Kasumi-1 (cell line): ENCODE measurements at places on chromosomes 4 and X.

- DNase-seq: no peak
These were observed 203.0 kb upstream of the GEMIN8 start for GRCh38 chrX:14232688-14233087.

DNA sequence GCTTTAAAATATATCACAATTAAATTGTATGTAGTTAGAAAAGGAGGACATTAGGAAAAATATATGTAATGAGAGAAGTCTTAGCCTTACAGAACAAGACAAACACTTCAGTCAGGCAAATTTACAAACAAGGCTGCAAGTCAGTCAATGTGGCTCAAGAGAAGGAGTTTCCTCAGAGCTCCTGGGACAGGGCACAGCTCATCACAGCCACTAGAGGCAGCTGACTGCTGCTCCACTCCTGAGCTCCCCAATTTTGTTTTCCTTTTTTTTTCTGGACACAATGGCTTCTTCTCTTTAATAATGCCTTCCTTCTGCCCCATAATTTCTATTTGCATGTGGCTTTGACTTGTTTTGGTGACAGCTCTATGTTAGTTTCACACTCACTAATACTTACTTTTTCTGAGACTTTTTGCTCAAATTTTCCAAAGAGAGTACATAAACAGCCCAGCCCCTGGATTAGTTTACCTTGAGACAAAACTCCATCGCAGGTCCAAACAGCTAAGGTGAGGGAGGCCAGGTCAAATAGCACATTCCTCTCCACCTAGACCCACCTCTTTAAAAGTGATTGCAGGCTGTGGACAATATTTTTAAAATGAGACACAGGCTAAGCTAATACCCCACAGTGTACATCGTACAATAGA lies 850.4 kb upstream of the FRG1 start:
- DNase-seq: peak; percentile 58

DNA sequence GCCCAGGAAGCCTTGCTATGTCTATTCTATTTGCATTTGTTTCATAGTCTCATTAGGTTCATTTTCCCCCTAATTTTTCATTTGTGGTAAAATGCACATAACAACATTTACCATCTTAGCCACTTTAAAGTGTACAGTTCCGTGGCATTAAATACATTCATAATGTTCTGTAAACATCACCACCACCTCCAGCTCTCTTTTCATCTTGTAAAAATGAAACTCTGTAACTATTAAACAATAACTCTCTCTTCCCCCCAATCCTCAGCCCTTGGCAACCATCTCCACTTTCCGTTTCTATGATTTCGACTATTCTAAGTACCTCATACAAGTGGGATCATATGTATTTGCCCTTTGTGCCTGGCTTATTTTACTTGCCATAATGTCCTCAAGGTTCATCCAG lies 19.9 kb downstream of the ARHGEF38 start:
- DNase-seq: no peak

DNA sequence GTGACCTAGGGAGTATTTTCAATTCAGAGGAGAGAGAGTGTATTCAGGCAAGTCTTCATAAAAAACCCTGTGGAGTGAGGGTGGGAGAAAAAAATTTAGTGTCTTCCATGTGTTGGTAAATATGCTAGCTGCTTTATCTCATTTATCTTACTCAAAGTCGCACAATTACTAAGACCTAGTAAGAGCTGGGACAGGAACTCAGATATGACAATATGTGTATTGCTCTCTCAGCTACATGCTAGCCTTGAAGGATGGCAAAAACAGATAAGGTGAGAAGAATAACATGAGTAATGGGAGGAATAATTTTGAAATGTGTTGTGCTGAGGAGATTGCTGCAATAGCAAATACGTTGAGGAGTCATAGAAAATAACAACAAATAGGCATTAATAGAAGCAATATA lies 458.6 kb downstream of the SH2D1A start:
- DNase-seq: no peak

- no peak for DNase-seq
These were observed 58.0 kb upstream of the H2AZ1 start for GRCh38 chr4:100008048-100008447.

DNA sequence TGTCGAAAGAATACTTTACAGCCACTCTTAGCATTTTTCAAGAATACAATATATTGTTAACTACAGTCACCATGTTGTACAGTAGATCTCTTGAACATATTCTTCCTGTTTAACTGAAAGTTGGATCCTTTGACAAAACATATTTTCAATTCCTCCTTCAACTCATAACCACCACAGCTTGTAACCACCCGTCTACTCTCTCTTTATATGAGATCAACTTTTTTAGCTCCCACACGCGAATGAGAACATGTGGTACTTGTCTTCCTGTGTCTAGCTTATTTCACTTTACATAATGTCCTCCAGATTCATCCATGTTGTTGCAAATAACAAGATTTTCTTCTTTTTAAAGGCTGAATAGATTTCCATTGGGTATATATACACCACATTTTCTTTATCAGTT lies 338.3 kb upstream of the IGFBP7 start:
- DNase-seq: no peak

DNA sequence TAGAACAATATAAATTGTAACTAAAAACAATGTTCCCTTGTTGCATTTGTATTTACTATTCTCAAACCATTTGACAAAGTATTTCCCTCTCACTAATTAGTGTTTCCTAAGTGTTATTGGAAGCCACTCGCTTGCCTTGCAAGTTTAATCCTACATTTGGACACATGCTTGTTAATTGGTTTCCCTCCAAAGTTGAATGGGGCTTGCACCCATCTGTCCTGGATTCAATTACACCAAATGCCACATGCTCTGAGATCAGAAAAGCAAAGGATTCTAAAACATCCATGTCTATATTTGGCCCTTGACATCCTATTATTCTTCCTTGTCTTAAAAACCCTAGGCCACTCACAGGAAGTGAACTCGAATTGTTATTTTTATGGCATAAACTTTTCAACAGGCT lies 146.6 kb downstream of the AMELX start:
- no peak for DNase-seq

- DNase-seq: no peak
These were observed 303.6 kb upstream of the FAT1 start for GRCh38 chr4:187027272-187027671.

- no peak for DNase-seq
These were observed 53.1 kb downstream of the ATXN3L start for GRCh38 chrX:13266641-13267345.

- DNase-seq: no peak
These were observed 89.8 kb upstream of the C1GALT1C1 start for GRCh38 chrX:120719622-120720021.

- no peak for DNase-seq
These were observed 130.7 kb downstream of the FAM53A start for GRCh38 chr4:1553365-1553764.

- no peak for DNase-seq
These were observed 32.4 kb downstream of the FGFRL1 start for GRCh38 chr4:1043651-1044468.

GRCh38 chr4:1682860-1683259 lies 1.3 kb downstream of the FAM53A start:
- DNase-seq: no peak

- DNase-seq: no peak
These were observed 340.1 kb upstream of the NR3C2 start for GRCh38 chr4:148782284-148782683.

DNA sequence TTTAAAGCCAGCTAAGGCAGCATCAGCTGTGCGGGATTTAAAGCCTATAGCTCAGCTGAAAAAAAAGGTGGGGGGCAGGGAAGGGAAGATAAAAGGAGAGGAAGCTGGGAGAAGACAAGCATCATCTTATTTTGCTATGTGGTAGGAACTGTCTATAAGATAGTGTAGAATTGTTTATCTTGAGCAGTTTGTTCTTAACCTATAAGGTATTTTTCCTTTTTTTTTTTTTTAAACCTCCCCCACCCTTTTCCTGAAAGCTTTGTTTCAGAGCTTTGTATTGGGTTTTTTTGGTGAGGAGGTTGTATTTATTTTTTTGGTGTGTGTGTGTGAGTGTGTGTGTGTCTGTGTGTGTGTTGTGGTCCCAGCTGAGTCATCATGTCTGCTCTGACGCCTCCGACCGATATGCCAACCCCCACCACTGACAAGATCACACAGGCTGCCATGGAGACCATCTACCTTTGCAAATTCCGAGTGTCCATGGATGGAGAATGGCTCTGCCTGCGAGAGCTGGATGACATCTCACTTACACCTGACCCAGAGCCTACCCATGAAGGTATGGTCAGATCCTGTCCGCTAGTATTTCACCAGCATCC lies 531 bp downstream of the RUFY3 start:
- no peak for DNase-seq

- no peak for DNase-seq
These were observed 183.9 kb downstream of the CPEB2 start for GRCh38 chr4:15186149-15186548.

DNA sequence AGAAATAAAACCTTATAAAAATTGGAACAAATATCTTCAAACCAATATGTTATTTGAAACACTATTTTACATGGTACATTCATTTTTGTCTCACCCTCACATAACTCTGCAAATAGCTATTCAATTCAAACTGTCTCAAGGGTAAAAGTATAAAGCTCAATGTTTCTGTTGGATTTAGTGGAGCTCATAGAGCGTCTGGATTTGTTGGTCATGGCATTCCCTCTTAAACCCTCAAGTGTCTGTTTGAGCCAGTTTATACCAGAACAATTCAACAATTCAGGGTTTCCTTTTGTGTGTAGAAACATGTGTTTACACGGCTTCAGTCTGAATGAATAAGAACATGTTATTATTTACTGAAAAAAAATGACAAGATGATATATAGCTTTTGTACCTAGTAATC lies 161.6 kb downstream of the PCDH18 start:
- DNase-seq: no peak

DNA sequence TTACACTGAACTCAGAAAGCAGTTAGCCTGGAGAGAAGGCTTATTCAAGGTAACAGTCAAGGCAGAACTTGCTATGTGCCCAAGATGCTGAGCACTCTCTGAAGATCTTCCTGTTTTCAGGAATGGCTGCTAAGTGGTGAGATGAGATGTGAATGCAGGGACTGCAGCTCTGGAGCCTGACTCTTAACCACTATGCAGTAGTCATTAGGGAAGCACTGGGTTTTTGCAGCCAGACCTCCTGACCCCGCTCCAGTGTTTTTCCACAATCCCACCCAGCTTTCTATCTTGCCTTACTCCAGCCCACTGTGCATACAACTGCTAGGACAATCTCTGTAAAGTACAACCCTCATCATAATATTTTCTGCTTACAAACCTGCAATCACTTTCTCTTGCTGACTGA lies 95.2 kb upstream of the LNX1 start:
- DNase-seq: no peak
